ENCODE measurements at places on chromosomes 1 and 21.
A peak's percentile ranks its signal among the peaks of the same experiment; 100 is the strongest.

DNA sequence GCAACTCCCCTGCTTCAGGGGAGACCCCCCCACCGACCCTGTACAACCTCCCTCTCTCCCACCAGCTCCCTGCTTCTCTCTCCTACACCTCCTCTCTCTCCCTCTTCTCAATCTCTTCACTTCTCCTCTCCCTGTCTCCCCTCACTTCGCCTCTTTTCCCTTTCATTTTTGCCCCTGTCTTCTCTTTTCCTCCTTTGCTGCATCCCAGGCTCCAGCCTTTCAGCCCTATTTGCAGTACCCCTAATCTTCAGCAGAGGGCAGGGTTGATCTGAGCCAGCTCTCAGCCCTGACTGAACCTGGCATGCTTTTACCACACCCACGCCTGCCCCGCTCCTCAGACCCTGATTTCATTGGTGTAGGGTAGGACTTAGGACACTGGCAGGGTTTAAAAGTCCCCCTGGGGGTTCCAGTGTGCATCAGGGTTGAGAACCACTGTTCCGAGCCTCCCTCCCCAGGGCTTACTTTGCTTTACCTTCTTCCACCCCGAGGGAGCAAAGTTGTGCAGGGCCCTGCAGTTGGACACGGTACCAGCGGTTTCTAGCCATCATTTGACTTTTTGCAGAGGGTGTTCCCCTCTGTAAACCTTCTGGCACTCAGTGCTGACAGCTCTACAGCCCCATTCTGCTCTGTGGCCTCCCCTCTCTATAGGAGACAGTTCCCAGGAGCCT lies 67.3 kb upstream of the CNTN2 start:
- peak; percentile 31 for DNase-seq

DNA sequence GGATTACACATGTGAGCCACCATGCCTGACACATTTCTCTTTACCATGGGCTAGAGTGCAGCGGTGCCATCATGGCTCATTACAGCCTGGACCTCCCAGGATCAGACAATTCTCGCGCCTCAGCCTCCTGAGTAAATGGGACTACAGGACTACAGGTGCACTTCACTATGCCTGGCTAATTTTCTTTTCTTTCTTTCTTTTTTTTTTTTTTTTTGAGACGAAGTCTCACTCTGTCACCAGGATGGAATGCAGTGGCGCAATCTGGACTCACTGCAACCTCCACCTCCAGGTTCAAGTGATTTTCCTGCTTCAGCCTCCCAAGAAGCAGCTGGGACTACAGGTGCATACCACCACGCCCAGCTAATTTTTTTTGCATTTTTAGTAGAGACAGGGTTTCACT lies 14.8 kb upstream of the KIF1B start:
- DNase-seq: peak; percentile 40

GRCh38 chr1:176558561-176558960 lies 95.6 kb downstream of the PAPPA2 start:
- DNase-seq: no peak

DNA sequence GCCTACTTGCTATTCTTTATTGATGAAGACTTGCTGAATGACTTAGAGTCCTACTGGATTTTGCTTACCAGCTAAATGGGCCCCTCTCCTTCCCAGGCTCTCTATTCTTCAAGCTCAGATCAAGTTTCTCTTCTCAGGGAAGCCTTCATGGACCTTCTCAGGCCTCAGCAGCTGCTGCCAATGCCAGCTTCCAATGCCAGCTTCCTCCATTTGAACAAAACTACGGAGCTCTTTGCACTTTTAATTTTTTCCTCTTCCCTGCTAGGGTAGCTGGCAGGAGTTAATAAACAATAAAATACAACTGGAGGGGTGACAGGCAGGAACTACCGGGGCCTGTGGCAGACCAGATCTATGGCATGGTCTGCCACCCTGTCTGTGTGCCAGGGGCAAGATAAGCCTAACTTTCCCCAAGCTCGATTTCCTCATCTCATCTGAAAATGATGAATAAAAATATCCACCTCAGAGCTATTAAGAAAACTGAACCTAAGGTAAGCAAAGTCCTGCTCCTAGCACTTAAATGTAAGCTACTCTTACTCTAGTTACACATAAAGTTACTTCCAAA lies 995 bp upstream of the IPO13 start:
- DNase-seq: no peak

- DNase-seq: no peak
Observed at GRCh38 chr1:234520908-234521817, 42.2 kb upstream of the TARBP1 start.

DNA sequence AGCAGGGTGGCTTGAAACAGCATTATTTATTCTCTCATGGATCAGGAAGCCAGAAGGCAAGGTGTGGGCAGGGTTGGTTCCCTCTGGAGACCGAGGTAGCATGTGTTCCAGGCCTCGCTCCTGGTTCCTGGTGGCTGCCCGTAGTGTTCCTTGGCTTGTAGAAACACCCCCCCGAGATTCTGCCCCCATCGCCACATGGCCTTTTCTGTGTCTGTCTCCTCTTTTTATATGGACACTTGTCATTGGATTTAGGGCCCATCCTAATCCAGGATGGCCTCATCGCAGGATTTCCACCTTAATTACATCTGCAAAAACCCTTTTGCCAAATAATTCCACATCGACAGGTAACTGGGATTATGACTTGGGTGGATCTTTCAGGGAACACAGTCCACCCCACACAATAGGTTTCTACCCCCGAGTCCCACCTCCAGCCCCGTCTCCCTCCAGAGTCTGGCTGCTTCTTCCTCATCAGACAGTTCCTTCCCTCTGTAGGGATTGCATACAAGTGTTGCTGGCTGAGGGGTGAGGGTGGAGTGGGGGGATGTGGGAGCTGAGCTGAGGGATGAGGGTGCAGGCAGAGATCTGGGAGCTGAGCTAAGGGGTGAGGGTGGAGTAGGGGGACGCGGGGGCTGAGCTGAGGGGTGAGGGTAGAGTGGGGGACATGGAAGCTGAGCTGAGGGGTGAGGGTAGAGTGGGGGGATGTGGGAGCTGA lies 12.3 kb upstream of the NPHP4 start:
- DNase-seq: no peak

DNA sequence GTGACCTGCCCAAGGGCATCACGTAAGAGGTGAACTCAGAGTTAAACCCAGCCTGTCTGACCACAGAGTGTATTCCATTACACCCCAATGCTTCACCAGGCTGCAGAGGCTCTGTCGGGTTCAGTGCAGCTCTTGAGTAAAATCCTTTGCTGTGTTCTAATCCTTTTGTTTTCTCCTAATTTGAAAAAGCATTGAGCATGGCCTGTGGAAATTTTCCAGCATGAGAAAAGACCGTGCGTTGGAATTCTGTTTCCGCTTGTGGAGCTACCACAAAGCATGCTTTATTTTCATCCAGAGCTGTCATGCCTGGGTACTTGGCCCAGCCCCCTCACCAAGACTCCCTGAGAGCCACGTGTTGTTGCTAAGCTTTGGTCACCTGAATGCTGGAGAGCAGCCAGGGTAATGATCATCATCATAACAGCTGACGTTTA lies 317.6 kb downstream of the PRDM2 start:
- DNase-seq: no peak

GRCh38 chr1:25657883-25658760 lies 41.5 kb downstream of the MAN1C1 start:
- no peak for DNase-seq

- no peak for DNase-seq
Observed at GRCh38 chr1:19744335-19744743, 55.4 kb downstream of the TMCO4 start.

DNA sequence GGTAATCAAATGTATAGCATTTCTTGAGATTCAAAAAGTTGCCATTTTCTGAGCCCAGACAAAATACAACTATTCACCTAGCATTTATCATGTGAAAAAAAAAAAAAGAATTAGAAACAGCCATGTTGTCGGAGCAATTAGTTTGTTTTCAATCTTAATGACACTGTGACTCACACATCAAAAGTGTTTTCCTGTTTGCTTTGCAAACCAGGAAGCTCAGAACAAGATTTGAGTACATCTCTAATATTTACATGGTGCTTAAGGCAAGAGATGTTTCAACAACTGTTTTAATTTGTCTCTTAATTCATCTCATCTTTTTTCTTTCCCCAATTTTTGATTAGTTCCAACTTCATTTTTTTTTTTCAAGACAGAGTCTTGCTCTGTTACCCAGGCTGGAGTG lies 62.5 kb upstream of the CAPZB start:
- DNase-seq: no peak

DNA sequence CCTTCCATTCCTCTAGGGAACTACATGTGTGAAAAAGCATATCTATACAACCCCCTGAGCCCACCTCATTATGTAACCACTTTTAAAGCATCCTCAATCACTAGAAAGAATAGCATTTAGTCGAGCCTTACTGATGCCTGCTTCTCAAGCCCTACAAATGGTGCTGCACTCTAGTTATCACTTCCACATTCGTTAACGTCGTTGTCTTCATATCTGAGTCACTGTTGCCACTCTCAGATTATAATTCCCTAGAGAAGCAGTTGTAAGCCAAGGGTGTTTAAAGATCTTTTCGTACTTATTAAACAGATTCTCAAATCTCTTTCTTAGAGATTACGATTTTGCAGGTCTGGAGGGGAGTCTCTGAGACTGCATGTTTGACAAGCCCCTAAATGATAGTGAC lies 16.5 kb downstream of the ATP1B1 start:
- no peak for DNase-seq

DNA sequence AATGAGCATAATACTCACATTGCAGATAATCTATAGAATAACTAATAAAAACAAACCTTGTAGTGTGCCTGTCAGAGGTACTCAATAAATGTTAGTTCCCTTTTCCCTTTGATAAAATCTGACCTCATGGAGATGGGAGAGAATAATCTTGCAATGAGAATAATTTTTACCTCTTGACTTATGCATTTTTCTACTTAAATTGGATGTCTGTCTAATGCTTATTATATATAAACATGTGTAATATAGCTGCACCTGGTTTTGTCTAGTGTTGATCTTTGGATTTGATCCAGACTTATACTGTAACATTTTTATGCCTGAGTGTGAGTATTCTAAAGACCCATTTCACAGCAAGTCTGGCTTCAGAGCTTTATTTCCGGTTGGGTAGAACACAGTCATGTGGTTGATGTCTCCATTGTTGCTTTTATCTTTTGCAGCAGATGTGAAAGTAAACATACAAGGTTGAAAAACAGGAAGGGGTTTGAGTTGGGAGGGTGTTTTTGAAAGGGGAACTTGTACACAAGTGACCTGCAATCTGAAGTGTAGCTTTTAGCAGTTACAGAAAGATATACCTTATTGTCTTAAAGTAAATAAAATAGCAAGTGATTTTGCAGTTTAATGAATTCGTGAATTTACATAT lies 12.4 kb downstream of the EPB41 start:
- no peak for DNase-seq

- DNase-seq: no peak
Observed at GRCh38 chr21:29523646-29524045, 224.9 kb downstream of the BACH1 start.

GRCh38 chr1:168281603-168282325 lies 1.1 kb downstream of the TBX19 start:
- DNase-seq: no peak

GRCh38 chr1:27122652-27123051 lies 32.3 kb downstream of the SLC9A1 start:
- DNase-seq: peak; percentile 72

DNA sequence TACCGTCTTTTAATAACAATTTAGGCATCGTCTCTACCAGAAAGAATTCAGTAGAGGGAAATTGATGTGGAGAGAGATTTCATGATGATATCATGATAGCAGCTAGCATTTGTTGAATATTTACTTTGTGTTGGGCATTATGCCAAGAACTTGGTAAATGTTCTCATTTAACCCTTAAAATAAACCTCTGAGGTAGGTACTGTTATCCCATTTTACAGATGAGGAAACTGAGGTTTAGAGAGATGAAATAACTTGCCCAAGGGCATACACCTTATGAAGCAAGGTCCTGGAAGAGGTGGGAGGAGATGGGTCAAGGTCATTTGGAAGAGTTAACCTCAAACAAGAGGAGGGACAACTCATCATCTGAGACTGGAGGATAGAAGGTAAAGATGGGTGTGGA lies 34.8 kb downstream of the TSNAX start:
- no peak for DNase-seq

DNA sequence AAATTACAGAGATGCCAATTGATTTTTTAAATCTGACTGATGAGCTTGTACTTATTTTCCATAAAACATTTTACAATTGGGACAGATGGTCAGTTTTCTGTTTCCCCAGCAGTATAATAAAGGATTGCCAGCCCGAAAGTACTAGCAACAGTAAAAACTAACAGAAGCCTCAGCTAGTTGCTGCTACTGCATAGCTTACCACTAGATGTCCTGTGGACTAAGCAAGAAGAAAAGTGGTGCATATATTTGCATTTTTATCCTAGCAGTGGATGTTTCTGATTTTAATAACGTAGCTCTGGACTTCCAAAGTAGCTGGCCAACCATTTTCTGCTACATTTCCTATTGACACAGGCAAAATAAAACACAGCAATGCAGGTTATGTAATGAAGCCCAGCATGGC lies 241.5 kb downstream of the BARHL2 start:
- no peak for DNase-seq

GRCh38 chr1:167092653-167093052 lies 1.2 kb upstream of the STYXL2 start:
- no peak for DNase-seq

DNA sequence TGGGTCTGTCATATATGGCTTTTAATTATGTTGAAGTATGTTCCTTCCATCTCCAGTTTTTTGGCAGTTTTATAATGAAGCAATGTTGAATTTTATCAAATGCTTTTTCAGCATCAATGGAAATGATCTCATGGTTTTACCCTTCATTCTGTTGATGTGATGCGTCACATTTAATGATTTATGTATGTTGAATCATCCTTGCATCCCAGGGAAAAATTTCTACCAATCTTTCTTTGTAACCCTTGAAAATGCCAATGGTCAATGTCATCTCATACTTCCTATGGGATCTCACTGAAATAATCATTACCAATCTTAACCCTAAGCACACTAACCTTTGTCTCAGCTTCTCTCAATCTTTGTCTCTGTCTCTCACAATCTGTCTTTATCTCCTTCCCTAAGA lies 1004.0 kb downstream of the KCNT2 start:
- DNase-seq: peak; percentile 93

GRCh38 chr1:33524586-33524985 lies 52.1 kb downstream of the ZSCAN20 start:
- no peak for DNase-seq

DNA sequence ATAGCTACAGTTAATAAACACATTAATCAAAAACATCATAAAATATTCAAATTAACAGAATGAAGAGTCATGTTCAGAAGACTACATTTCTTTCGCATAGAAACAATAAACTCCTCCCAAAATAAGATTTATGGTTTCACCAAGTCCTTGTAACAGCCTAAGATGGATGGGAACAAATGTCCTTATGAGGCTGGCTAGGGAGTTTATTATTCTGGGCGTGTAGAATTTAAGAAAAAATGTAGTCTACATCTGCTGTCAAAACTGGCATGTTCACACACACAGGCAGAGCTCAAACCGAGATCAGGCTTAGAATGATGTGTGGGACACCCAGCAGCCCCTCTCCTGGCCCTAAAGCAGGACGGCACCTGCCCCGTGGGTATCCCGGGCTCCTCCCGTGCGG lies 101.1 kb downstream of the NPHP4 start:
- DNase-seq: no peak

DNA sequence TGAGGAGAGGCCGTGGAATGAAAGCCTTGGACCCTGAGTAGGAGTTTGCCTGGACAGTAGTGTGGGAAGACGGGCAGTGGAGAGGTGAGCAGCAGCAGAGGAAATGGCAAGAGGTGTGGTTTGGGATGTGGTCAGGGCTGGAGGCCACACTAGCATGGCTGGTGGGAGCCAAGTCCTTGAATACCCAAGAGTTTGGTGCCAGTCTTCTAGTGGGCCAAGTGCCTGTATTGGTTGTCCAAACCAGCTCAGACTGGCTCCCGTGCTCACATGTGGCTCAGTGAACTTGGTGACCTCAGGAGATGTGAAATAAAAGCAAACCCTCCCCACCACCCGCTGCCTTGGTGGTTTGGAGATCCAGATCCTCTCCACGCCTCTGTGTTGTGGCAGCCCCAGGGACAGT lies 2.4 kb downstream of the GUCA2A start:
- DNase-seq: no peak

Measured in fibroblast of skin of abdomen (primary cell).